ENCODE measurements at places on chromosomes 6 and 20.

- DNase-seq = no peak
Observed at GRCh38 chr6:70738028-70738427, 70.3 kb downstream of the SMAP1 start.

DNA sequence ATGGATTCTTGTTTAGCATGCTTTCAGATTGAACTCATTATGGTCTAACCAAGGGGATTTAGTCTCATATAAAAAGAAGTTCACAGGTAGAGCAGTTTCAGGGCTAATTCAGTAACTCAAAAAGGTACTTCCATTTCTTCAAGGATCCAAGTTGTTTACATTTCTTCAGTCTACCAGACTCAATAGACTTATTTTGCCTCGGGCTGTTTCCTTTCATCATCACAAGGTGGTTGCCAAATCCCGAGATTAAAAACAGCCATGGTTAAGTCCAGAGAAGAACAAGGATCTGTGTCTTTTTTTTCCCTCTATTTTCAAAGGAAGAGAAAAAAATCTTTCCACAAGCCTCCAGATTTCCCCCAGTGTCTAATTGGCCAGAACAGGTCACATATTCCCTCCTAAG is 69.8 kb upstream of the SNX9 start:
- no peak for DNase-seq

- no peak for DNase-seq
Observed at GRCh38 chr6:98274691-98275090, 559.7 kb upstream of the POU3F2 start.

GRCh38 chr6:39260456-39260855 is 31.2 kb upstream of the KCNK5 start:
- no peak for DNase-seq

DNA sequence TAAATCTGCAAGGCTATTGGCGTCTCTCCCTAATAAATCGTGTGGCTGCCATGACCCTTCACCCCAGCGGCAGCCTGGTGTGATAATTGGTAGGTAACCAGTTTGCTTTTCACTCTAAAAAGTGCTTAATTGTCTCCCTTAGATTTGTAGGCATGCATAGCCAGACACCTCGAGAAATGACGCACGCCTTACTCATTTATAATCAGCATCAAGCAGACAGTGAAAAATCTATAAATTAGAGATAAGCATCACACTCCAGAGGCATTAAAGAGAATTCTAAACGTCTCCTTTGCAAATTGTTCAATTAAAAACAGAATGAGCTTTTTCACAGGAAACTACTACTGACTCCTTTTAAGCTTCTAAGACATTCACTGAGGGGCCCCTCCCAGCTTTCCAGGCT is 110.2 kb upstream of the RPS6KA2 start:
- no peak for DNase-seq

DNA sequence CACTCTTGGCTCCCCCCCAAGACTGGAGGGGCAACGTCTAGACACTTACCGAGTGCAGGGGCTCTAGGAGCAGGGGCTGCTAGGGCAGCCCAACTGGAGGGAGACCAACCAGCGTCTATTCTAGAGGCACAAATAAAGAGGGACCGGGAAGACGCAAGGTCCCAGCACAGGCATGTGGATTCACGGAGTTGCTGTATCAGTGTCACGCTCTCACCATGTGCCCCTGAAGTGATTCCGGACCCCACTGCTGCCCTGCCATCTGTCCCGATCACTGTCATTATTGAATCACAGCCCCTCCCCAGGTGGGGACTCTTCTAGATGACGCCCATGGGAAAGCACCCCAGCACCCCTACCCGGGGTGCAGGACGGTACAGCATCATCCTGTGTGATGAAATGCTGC is 54.2 kb downstream of the RAMACL start:
- DNase-seq = no peak

- no peak for DNase-seq
Observed at GRCh38 chr6:36597775-36598174, 3.6 kb downstream of the SRSF3 start.

- no peak for DNase-seq
Observed at GRCh38 chr6:46293641-46294316, 123.0 kb upstream of the ENPP5 start.

DNA sequence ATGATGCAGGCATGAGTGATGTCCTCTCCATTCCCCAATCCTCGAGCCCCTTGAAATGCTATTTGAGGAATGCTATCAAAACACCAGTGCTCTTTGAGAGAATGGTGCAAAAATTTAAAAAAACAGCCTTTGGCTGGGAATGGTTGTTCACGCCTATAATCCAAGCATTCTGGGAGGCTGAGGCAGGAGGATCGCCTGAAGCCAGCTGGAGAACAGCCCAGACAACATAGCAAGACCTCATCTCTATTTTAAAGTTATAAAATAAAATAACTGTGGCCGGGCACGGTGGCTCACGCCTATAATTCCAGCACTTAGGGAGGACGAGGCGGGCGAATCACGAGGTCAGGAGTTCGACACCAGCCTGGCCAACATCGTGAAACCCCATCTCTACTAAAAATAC is 4.2 kb upstream of the VARS1 start:
- no peak for DNase-seq

DNA sequence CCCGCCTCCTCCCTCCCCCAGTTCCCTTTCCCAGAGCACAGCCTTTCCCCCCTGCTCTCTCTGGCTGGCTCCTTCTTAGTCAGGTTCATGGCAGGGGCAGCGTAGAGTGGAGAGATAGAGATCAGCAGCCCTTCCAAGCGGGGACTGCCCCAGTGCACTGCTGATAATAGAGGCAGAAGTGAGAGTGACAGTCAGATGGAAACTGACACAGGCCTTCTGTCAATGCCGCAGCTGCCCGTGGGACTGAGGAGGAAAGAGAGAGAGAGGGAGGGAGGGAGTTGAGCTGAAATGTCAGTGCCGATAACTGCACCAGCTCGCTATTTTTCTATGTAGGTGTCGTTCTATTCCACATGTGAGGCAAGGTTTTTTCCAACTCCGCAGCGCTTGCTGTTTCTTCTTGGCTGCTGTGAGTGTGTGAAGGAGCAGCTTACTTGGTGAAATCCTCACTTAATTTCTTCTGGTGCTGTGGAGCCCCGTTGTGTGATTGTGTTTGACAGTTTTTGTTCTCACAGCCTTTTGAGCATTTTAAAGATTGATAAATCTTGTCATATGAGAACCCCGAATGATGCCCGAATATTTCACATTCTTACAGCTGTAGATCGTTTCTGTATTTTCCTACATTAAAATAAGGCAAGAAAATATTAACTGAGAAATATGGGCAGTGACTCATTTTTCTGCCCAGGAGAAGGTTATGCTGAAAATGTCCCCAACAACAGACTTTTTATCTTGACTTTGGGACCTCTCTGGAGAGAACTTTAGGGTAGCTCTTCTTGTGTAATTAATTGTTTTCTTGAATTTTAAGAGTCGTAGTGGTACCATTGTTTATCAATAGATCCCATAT is 386.4 kb upstream of the MMS22L start:
- DNase-seq = no peak

- DNase-seq = no peak
Observed at GRCh38 chr20:50344232-50345071, 153.8 kb downstream of the CEBPB start.

GRCh38 chr6:111605100-111605751 is 452 bp downstream of the TRAF3IP2 start:
- DNase-seq = no peak

DNA sequence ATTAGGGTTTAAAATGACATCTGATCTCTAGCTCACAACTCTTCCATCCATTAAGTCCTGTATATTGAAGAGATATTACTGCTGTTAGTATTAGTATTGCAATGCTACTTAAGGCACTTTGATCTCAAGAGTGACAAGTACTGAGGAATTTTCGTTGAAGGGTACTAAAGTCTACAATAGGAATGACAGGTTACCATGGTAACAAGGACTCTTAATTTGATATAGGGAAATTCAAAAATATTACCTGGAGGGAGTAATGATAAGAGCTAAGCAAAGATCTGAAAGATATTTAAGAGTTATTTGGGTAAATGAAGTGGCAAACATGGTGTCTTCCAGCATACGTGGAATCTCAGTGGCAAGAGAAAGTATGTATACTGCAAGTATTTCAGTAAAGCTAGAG is 518.0 kb upstream of the SLC35B3 start:
- DNase-seq = no peak

- DNase-seq = no peak
Observed at GRCh38 chr20:63706852-63707557, 771 bp downstream of the ARFRP1 start.

- no peak for DNase-seq
Observed at GRCh38 chr6:7129360-7129759, 21.6 kb downstream of the RREB1 start.

GRCh38 chr6:38518511-38519304 is 121.0 kb downstream of the BTBD9 start:
- no peak for DNase-seq

DNA sequence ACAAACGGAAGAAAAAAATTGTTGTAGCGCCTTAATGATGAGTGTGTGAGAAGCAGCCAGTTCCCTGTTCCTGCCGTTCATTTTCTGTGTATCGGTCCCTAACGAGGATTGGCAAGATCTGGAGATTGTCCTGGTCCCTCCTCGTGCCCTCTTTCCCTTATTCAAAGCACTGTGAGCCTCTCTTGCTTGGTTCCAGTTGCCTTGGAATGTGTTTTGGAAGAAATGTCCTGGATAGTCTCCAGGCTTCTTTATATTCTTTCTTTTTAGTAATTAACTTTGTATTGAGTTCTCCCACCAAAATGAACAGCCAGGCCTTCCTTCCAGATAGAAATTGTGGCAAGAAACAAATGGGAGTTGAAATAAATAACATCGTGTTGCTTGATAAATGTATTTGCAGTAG is 348.3 kb downstream of the CDH26 start:
- DNase-seq = no peak

DNA sequence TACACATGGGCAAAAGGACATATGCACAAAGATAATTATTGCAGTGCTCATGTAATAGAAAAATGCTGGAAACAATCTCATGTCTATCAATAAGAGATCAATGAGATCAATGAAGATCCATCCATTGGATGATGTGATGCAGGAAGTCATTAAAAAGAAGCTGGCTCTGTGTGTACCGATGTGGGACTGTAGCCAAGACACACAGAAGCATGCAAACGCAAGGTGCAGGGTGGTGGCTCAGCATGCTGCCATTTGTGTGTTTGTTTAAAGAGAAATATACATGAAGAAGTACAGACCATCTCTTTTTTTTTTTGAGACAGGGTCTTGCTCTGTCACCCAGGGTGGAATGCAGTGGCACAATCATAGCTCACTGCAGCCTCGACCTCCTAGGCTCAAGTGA is 33.1 kb upstream of the KCNB1 start:
- DNase-seq = no peak

DNA sequence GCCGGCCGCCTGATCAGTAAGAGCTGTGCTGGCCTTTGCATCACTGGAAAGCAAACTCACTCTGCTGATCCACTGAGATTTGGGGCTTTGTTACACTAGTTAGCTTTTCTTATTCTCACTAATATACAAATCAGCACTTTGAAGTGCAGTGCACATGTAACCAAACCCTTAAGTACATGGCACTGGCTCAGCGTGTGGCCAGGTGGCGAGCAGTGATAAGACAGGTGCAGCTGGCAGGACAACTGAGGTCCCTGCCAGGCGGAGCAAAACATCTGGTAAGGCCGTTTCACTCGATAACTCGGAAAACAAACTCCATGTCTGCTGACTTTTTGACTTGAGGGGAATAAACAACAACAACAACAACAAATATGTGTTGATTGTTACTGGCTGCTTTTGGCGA is 11.0 kb downstream of the GFRA4 start:
- DNase-seq = no peak

All from D721Med (cell line).